ENCODE measurements at places on chromosomes 6 and 20. TPM values are rescaled to one million over a fixed set of nuclear protein-coding genes. Genes with fewer than 3 reads are reported as not detected.

GRCh38 chr6:150925590-150925928, 60.1 kb downstream of the MTHFD1L start:
- H3K27ac ChIP-seq, result no peak overlapping the region
- H3K4me1 ChIP-seq, result no peaks in the 10 kb centered on the region

DNA sequence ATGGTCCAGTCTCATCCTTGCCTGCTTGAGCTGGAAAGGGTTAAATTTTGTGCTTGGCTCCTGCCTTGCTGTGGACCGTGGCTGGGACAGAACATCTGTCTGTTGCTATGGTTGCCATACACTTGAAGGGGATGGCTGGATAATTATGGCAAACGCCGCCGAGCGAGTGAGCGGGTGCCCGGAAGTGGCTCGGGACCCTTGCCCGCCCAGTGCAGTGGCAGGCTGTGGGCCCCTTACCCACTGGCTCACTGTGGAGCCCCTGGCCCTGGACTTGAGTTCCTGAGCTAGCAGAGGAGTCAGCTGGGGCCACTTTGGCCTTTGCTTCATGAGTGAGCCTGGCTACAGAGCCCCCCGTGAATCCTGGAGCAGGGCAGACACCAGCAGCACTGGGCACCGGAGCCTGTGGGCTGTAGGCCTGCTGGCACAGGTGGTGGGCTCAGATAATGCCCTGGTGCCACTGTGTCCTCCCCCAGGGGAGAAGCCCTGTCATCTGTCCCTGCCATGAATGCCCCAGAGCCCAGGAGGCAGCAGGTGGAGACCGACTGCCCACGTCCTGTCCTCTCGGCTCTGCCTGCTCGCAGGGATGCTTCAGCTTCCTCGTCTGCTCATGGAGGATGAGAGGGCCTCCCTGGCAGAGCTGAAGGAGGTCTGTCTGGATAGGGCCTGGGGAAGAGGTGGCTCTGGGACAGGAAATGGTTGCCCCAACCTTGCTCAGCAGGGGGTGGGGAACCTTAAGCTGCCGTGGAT, 25.5 kb upstream of the NOL4L start:
- no peaks in the 10 kb centered on the region for H3K4me1 ChIP-seq
- H3K27me3 ChIP-seq, result no peaks in the 10 kb centered on the region
- no peak for DNase-seq
- no peaks in the 10 kb centered on the region for H3K36me3 ChIP-seq
- H3K27ac ChIP-seq, result no peak overlapping the region

- DNase-seq, result no peak
- H3K36me3 ChIP-seq, result no peaks in the 10 kb centered on the region
- H3K4me1 ChIP-seq, result no peaks in the 10 kb centered on the region
- no peak overlapping the region for H3K27ac ChIP-seq
Observed at GRCh38 chr20:34495916-34496315, 20.3 kb upstream of the DYNLRB1 start.

DNA sequence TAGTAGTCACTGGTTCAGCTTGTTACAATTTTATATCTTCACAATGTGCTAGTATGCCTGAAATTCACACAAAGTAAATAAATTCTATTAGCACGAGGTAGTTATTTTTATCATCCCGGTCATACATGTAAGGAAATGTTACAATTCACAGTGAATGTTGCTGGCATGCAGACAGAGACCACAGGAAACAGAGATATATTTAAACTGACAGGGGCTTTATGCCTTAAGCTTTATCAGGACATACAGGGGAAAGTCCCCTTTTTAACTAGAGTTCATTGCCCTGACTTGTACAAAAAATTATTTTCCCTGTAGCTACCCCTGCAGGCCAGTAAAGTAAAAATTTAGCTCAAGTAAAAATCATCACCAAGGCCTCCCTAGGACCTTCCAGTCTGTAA, 712.0 kb upstream of the NRSN1 start:
- peaks cover 7% of the 10 kb centered on the region for H3K4me1 ChIP-seq
- H3K4me3 ChIP-seq, result no peak overlapping the region
- no peaks in the 10 kb centered on the region for H3K36me3 ChIP-seq
- no peaks in the 10 kb centered on the region for H3K27me3 ChIP-seq

DNA sequence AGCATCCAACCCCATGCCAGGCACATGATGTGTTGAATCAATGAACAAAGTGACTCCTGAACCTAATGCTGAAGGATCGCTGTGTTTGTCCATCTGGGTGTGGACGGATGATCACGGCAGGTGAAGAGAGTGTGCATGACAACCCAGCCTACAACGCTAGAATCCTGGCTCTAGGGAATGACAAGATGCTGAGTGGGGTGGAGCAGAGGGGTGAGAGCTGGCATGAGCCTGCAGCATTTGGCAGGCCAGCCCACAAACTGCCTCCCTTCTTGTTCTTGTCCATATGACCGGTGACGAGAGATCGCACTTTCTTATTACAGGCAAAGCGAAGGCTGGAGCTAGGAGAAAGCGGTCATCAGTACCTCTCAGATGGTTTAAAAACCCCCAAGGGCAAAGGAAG, 54.7 kb upstream of the CDKAL1 start:
- H3K36me3 ChIP-seq, result no peaks in the 10 kb centered on the region
- H3K4me3 ChIP-seq, result no peak overlapping the region
- H3K27ac ChIP-seq, result no peak overlapping the region
- no peaks in the 10 kb centered on the region for H3K27me3 ChIP-seq

GRCh38 chr20:31476643-31477215, 1.6 kb downstream of the REM1 start:
- H3K36me3 ChIP-seq, result no peaks in the 10 kb centered on the region
- peaks cover 24% of the 10 kb centered on the region for H3K4me1 ChIP-seq
- peak overlapping the region; percentile 57 for H3K4me3 ChIP-seq
- no peaks in the 10 kb centered on the region for H3K27me3 ChIP-seq

GRCh38 chr20:55211481-55211880, 736.1 kb downstream of the DOK5 start:
- no peaks in the 10 kb centered on the region for H3K27me3 ChIP-seq
- H3K4me3 ChIP-seq, result no peak overlapping the region
- H3K4me1 ChIP-seq, result no peaks in the 10 kb centered on the region
- no peak for DNase-seq

GRCh38 chr6:100851819-100852218, 29.3 kb downstream of the ASCC3 start:
- H3K4me3 ChIP-seq, result no peak overlapping the region
- H3K27me3 ChIP-seq, result no peaks in the 10 kb centered on the region
- no peak for DNase-seq
- no peak overlapping the region for H3K27ac ChIP-seq
- H3K36me3 ChIP-seq, result no peaks in the 10 kb centered on the region
- no peaks in the 10 kb centered on the region for H3K4me1 ChIP-seq

GRCh38 chr20:16699293-16699692, 30.5 kb upstream of the SNRPB2 start:
- H3K4me1 ChIP-seq, result no peaks in the 10 kb centered on the region
- H3K27ac ChIP-seq, result no peak overlapping the region
- no peak overlapping the region for H3K4me3 ChIP-seq
- no peaks in the 10 kb centered on the region for H3K36me3 ChIP-seq
- DNase-seq, result no peak
- no peaks in the 10 kb centered on the region for H3K27me3 ChIP-seq

DNA sequence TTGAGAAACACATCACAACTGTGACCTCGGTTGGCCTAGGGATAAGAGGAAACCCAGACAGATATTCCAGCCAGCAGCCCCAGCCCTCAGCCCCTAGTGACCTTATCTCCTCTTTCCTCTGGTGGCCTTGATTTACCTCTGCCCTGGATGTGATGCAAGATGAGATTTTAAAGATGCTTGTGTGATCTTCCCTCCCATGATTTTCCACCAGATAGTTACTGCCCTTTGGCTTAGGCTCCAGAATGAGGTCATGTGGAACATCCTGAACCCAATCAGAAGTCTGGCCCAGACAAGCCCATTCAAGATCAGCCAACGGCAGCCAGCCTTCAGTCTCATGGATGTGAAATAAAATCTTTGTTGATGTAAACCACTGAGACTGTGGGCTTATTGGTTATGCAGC, 104.0 kb downstream of the BANF2 start:
- H3K4me3 ChIP-seq, result no peak overlapping the region
- no peak for DNase-seq
- no peaks in the 10 kb centered on the region for H3K27me3 ChIP-seq
- H3K36me3 ChIP-seq, result no peaks in the 10 kb centered on the region

DNA sequence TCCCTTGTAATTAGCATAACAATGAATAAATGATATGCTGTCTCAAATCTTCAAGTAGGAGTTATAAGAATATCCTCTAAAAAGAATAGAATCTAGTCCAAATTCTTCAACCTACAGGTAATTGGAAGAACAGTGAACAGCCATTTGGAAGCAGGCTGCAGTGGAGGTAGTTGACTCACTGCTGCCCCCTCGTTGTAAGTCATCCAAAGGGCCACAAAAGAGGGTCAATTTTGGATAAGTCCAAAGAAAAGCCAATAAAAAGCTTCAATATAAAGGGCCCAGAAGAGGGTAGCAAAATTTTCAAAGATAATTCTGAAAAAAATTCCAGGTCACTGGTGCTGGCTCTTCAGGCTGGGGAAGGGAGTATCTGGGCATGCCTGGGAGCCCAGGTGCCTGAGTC, 60.8 kb upstream of the SSTR4 start:
- H3K4me1 ChIP-seq, result peaks cover 11% of the 10 kb centered on the region
- H3K36me3 ChIP-seq, result no peaks in the 10 kb centered on the region
- H3K4me3 ChIP-seq, result no peak overlapping the region
- no peaks in the 10 kb centered on the region for H3K27me3 ChIP-seq

DNA sequence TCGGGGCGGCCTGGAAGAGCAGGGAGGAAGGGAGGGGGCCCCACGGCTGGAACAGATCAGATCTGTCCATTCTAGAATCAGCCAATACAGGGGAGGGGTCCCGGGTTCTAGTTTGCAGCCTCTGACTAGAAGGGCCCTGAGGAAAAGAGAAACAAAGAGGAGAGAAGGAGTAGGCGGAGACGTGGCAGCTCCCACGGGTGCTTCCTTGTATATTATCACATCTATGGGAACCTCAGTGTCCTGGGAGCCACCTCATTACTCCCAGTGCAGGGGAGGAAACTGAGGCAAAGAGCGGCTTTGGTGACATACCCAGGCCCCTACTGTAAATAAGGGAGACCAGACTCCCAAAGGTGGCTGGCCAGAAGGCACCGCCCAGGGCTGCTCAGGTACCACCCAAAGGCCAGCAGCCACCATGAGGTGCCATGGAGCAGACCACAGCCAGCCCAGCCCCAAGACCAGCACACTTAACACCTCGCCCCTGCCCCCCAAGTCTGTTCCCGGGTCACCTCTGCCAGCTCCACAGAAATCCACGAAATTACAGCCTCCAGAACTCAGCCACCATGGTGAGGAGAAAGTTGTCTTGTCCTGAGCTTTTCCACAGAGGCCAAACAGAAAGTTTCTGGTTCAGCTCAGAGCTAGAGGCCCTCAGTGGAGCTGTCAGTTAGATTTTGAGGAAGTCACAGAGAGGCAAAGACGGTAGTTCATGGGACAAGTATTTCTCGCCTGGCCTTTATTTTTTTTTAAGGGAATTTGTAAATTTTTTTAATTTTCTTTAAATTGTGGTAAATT, 2.1 kb downstream of the ZC3H12D start:
- H3K4me1 ChIP-seq, result peaks cover 17% of the 10 kb centered on the region
- peak overlapping the region; percentile 32 for H3K4me3 ChIP-seq
- no peaks in the 10 kb centered on the region for H3K36me3 ChIP-seq
- no peaks in the 10 kb centered on the region for H3K27me3 ChIP-seq
- no peak for DNase-seq

DNA sequence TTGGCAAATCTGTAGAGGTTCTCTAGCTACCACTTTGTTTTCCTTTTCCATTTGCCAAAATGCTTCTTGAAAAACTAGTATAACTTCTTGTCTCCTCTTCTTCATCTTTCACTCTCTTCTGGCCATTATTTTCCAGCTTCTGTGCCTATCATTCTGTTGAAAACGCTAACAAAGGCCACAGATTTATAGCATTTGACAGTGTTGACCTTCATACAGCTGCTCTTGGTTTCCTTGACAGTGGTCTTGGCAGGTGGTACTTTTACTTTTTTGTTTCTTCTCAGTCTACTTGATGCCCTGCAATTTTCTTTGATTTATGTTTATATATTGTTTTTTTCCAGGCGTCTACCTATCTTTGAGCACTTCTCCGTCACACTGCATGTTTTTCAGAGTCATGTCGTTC, 23.7 kb downstream of the TRMT11 start:
- DNase-seq, result no peak
- no peak overlapping the region for H3K27ac ChIP-seq
- peaks cover 44% of the 10 kb centered on the region for H3K36me3 ChIP-seq
- H3K4me1 ChIP-seq, result no peaks in the 10 kb centered on the region

DNA sequence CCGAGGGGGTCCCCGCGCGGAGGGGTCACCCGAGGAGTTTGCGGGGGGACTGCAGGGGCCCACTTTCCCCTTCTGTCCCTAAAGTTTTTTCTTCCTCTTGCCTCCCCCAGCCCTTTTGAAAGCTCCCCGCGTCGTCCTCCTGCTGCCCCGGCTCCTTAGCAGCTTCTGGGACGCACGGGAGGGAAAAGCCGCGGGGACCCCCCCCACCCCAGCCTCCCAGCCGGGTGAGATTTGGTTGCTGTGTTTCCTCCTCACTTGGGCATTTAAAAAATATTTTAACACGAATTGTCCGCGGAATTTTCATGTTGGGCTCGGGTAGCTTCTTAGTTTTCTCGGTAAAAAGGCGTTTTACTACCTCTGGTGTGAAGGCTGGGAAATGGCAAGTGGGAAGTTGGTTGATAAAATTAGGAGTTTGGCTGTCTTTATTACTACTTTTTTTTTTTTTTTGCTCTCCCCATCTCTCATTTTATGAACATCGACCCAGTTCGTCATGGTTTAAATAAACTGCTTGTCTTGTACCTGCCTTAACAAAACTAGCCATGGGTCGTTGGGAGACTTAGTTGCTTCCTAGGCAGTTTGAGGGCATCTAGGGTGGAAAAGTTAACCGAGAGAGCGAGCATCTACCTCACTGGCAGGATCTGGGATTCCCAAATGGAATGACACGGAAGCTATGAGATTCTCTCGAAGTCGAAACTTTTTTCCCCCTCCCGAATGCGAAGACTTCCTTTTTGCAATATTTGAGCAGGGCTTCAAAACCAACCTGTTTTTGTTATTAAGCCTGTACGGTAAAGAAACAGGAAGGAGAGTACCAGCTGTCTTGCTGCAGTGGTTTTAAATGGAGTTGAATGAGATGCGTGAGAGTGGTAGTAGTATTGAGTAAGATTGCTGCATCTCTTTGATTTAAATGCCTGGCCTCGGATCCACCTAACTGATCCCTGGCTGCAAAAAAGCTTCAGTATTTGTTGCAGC, 868 bp downstream of the NCOA3 start:
- no peaks in the 10 kb centered on the region for H3K36me3 ChIP-seq
- DNase-seq, result no peak
- H3K27ac ChIP-seq, result peak overlapping the region; percentile 97
- peaks cover 33% of the 10 kb centered on the region for H3K4me1 ChIP-seq
- no peaks in the 10 kb centered on the region for H3K27me3 ChIP-seq

GRCh38 chr6:40848038-40848437, 191.0 kb downstream of the UNC5CL start:
- no peaks in the 10 kb centered on the region for H3K27me3 ChIP-seq
- no peaks in the 10 kb centered on the region for H3K36me3 ChIP-seq
- H3K4me3 ChIP-seq, result no peak overlapping the region
- no peak overlapping the region for H3K27ac ChIP-seq
- DNase-seq, result no peak
- H3K4me1 ChIP-seq, result no peaks in the 10 kb centered on the region

The SRSF12 gene
- 0.25 TPM for total RNA-seq

The ISM1 gene
- 14.5 TPM for total RNA-seq

The SLC17A9 gene
- 2.5 TPM for total RNA-seq

The SPATA25 gene
- 7.1 TPM for total RNA-seq

The DAAM2 gene
- 22.1 TPM for total RNA-seq

The JAG1 gene
- total RNA-seq, result 185 TPM

The LY6G6F gene
- total RNA-seq, result not detected

The RHAG gene
- 2.5 TPM for total RNA-seq

The FOXO3 gene
- total RNA-seq, result 110 TPM
